Cortex of kidney (tissue), 1 donor: ENCODE measurements at places on chromosomes 7 and 10.

GRCh38 chr10:119371704-119372663 is 164.6 kb downstream of the GRK5 start:
- DNase-seq, result no peak

GRCh38 chr7:39416866-39417265 is 149.3 kb upstream of the YAE1 start:
- no peak for DNase-seq

GRCh38 chr10:106935978-106936451 is 228.5 kb downstream of the SORCS1 start:
- no peak for DNase-seq

GRCh38 chr7:117986645-117987269 is 113.5 kb upstream of the CTTNBP2 start:
- DNase-seq, result no peak

DNA sequence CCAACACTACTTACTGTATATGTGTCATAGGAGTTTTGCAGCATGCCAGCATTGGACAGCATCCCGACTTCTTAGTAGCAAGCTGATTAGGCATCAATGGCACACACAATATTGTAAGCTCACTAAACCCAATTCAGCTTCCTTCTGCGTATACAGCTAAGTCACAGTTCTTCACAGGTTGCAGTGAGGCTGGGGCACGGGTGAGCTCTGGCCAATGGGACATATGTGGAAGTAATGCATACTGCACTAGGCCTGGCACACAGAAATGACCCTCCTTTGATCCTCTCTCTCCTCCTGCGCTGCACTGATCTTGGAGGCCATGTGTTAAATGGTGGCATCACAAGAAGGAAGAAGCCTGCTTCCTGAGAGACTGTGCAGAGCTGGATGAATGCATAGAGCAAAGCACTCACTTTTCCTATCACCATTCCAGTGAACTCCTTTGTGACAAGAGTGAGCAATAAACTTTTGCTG is 11.9 kb downstream of the RAB11FIP2 start:
- no peak for DNase-seq

GRCh38 chr10:19730907-19731217 is 85.4 kb upstream of the PLXDC2 start:
- no peak for DNase-seq

DNA sequence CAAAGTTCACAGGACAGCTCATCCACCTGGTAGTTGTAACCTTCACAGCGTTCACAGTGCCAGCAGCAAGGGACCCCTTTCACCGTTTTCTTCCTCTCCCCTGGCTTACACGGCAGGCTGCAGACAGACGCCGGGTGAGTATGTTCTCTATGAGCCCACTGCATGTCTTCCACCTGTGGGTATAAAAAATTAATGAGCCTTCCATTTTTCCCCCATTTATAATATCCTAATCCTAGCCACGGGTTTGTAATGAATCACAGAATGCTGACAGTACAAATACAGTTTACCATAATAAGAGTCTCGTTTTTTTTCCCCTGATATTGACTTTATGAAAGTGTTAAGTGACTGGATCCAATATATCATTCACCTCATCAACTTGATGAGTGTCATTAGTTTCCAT is 719.0 kb downstream of the GRM8 start:
- DNase-seq, result no peak

GRCh38 chr7:23373151-23374004 is 74.2 kb downstream of the MALSU1 start:
- no peak for DNase-seq

DNA sequence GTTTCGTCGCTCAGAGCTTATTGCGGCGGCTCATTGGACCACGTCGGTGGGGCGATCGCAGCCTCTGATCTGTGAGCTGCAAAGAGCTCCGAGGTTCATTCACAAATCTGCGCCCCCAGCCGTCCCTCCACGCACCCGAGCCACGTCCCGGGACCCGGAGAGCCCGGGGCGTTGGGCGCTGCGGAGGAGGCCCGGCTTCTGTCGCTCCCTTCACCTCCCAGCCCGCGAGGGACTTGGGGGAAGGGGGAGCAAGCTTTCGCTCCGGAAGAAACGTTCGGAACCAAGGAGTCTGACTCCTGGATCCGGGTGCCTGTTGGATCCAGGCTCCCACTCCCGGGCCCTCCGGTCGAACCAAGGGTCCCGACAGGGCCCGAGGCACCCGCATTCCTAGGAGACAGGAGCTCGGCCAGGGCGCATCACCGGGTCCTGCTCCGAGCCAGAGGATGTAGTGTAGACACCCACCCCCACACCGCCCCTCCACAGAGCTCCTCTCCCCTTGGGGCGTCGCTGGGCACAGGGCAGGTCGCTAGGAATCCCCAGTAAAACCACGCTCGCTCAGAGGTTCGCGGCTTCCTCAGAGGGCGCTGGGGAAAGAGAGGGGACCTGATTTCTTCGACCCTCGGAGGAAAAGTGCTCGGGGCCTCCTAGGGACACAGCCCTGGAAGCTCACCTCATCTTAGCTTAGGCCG is 7.9 kb upstream of the EN2 start:
- no peak for DNase-seq

DNA sequence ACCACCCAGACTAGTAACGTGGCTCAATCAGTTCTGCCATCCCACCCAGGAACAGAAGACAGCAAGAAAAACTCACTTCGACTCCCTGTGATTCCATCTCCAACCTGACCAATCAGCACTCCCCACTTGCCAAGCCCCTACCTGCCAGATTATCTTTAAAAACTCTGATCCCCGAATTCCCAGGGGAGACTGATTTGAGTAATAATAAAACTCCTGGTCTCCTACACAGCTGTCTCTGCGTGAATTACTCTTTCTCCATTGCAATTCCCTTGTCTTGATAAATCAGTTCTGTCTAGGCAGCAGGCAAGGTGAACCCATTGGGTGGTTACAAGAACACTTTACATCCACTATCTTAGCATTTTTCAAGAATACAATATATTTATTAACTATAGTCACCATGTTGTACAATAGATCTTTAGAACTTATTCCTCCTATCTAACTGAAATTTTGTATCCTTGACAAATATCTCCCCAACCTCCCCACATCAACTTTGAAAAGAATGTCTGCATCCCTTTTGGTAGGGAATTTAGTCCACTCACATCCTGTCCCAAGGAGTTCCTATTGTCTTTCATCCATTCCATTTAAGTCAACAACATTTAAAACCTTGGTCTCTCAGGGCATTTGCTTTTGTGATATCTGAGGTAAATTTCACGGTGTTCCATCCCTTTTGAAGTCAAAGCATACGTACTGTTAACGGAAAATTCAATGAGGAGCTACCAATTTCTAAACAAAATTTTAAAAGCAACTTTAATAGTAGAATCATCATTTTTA is 163.7 kb downstream of the MACC1 start:
- no peak for DNase-seq

DNA sequence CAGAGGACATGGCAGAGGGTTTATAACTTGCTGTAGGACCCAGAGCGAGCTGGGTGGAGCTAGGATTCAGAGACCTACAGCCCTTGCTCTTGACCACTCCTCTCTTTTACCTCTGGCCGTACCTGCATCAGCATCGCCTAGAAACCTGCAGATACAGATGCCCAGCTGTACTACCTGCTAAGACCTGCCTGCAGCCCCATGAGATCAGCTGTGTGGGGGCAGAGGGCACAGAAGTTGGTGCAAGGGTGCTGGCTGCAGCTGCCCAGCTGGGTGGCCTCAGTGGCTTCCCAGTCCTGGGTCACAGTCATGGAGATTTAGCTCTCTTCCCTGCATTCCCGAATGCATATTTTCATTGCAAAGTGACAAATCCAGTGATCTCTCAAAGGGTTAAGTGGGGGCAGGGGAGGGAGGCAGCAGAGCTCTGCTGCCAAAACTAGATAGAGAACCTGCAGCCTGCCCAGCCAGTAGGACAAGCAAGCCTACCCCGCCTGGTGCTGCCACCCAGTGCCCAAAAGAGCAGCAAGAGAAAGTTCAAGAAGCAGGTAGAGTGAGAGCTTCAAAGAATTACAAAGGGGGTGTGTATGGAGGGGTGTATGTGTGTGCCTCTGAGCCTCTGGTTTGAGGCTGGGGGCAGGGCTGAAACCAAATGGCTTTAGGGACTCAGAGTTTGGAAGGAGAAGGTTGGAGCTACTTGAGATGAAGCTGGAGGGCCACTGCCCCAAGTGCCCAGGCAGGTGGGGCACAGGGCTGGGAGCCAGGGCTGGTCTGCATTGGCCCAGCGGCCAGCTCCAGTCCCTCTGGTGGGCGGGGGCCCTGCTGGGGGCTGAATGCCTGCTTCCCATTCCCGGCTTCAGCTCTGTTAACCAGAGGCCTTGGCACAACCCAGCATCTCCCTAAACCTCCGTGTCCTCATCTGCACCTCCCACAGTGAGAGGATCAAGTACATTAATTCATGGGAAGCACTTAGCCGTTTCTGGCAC is 6.9 kb downstream of the FAM241B start:
- no peak for DNase-seq

DNA sequence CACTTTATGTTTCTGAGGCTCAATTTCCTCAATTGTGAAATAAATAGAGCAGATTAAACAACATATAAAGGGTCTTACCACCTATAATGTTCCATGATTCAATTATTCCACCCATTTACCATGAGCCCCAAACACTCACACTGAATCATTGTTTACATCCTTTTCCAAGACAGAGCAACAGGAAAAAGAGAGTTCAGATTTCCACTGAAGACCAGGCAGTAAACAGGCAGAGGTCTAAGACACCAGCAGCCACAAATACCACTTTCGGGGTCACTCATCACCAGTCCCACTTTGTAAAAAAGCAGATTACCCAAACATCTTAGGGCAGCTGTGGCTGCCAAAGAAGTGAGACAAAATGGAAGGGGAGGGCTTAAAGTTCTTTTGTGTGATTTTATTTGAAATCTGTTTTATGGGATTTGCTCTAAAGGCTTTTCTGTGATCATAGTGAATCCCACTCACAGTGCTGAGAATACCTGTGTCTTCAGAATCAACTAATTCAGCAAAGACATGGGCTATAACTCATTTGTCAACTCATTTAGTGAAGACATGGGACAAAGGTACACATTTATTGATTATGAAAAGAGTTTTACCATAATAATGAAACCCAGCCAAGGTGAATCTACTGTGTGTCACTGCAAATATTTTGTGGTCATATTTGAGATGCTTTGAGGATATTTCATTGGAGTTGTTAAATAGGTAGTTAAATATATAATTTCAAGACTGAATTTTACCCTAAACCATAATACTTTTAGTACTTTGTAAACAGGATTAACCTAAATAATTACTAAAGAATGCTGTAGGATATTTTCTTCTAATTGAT is 24.8 kb upstream of the DLD start:
- no peak for DNase-seq

- no peak for DNase-seq
Observed at GRCh38 chr7:29924684-29925083, 64.9 kb downstream of the SCRN1 start.

- DNase-seq, result no peak
Observed at GRCh38 chr10:2825841-2826240, 241.5 kb upstream of the PFKP start.

DNA sequence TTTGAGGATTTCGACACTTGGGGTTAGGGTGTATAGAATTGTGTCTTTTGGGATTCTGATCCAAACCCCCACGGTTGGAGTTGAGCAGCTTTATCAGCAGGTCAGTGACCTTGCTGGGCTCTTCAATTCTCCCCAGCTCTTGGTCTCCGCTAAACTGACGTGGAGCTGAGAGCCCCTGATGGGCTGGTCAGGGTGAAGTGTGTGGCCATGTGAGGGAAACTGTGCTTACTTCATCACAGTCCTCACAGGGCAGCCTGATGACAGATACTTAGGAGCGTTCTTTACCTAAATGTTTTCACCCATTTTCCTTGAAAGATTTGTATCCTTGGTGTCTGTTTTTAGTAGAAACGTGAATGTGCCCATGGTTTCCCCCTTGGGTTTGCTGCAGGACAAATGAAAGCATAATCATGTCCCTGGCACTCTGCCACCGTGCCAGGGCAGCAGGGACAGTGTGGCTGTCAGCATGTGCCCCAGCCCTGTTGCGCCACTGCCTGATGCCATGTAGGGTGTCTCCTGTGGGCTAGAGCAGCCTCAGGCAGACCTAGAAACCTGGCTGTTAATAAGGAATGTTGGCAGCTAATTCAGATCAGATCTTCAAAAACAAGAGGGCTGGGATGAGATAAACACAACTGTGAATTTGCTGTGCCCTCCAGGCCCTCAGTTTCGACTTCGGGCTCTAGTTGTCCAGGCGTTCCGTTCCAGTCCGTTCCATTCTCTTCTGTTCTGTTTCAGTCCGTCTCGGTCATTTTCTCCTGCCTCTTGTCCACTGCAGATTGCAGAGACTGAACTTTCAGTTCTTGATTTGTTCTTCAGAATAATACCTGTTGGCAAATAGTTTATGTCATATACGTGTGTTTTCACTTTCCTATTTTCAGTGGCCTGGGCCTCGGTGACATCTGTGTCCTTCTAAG is 96.8 kb downstream of the TRRAP start:
- no peak for DNase-seq

- no peak for DNase-seq
Observed at GRCh38 chr7:17146621-17147020, 151.8 kb upstream of the AHR start.

DNA sequence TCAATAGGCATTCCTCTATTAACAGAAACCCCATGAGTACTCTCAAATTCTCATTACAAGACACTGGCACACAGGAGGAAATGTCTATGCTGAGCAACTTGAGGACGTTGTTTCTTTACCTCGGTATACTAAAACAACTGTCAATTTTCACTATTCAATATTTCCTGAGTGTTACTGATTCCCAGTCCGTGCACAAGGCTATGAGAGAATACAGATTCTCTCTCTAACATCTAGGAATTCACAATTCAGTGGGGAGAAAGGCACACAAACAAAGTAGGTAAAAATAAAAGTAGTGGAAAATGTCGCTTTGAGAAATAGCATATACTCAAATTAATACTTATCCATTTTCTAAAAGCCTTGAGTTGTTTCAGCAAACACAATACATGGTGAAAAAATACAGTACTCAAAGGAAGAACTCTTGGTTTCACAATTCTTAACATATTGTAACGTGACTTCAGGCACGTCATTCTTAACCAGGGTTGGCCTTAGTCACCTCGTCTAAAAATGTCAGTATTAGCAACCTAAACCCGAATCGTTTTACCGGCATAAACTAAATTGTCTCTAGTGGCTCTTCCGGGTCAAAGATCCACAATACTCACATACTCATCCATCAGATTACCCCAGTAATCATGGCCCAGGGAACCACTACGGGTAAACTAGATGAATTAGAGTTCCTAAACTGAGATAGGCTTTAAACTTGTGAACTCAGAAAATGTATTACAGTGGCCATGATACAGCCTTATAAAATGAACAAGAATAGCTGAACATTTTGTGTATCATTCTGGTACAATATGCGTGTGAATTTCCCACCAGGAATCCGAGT is 1.5 kb downstream of the IPMK start:
- DNase-seq, result no peak
